ENCODE measurements at places on chromosomes 2 and 18.

DNA sequence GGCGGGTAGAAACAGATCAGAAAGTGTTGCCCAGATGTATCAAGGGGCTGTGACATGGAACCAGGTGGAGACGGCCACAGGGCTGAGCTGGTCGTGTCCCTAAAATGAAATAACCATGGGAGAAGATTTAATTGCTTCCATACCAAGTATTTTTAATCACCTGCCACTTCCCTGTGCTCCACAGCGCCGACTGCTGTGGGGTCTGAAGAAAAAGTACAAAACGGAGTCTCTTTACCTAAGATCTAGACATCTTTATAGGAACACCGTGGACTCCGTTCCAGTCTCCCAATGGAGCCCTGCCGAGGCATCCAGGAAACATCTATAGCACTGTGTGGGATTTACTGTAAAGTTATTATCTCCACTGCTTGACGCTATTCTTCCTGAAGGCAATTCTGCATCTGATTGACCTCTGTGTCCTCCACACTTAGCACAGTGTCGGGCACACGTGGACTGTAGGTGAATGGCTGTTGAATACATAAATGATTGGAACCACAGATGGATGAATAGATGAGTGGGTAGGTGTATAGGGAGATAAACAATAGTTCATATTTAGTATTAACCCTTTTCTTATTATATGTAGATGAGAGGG, 21.6 kb upstream of the GYPC start:
- no peak for DNase-seq

DNA sequence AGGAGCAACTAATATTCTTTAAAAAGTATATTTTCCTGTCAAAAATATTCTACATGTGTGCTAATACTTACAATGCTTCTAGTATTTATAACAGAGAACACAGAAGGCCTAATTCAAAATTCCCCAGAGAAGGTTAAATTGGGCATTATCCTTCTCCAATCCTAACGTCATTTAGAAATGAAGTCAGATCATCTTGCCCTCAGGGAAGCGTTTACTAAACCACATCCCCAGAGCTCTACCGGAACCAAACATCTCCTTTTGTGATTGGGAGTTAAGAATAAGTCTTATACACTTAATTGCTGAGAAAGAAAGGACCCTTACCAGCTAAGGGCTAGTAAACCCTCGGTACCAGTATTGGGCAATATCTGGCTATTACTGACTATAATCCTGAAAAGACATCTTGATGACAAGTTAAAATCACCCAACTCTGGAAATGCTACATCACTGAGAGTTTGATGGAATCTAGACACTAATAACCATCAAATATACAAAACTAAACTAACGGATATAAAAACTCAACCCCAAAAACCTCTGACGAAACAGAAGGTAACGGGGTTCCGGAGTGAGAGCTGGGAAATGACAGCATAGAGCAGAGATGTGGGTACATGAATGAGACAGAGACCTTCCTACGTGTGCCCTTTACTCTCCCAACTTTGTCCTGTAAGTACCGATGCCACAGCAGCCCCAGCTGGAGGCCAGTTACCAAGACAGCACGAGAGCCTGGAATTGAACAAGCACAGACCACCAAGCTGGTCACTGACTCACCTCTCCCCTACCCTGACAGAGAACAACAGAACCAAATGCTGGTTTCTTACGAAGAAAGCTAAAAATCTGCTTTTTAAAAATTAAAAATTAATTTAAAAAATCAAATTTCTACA, 35.0 kb downstream of the WDSUB1 start:
- no peak for DNase-seq

- DNase-seq: no peak
Observed at GRCh38 chr18:48135436-48135966, 205.0 kb upstream of the SMAD2 start.

DNA sequence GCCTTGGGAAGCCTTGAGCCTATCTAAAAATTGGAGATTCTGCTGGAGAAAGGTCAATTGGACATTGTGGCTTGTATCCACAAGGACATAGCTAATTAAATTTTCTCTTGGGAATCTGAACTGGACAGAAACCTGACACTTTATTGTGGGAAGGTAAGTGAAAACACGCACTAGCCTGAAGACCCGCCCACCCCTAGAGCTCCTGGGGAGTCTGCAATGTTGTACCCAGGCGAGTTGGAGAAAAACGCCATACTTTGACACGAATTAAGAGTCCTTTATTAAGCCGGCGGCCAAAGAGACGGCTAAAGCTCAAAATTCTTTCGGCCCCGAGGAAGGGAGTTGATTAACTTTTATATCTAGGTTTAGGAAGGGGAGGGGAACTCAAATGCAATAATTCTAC, 1.2 kb upstream of the ZNF892 start:
- DNase-seq: no peak

DNA sequence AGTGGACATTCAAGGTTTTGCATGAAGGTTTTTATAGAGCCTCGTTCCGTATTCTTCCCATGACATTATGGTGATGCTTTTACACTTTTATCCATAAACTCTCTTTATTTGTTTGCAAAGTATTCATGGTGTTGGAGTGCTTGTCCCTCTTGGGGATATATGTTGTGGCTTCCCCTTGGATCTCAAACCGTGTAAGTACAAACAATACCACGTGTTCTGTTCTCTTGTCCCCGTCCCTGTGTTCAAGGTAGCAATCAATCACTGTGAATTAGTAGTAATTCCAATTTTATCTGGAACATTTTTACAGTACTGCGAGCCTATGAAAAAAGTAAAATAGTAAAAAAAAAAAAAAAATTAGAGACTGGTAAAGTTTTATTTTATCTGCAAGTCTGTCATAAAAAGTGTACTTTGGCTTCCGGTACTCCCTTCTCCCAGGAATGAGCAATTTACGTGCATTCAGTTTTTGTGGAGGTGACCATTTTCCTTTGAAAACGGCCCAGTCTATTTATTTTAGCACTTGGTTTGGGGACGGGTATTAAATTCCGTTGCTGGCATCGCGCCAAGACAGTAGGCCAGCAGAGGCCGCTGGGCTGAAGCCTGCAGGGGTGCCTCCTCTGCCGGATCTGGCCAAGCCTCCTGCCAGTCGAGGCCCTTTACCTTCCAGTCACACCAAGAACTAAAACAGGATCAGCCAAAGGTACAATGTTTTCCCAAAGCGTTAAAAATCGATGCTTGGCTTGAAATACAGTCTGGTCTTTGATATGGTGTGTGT, 175.7 kb downstream of the SOCS6 start:
- no peak for DNase-seq

- no peak for DNase-seq
Observed at GRCh38 chr2:113134717-113135116, 7.3 kb downstream of the IL1RN start.

DNA sequence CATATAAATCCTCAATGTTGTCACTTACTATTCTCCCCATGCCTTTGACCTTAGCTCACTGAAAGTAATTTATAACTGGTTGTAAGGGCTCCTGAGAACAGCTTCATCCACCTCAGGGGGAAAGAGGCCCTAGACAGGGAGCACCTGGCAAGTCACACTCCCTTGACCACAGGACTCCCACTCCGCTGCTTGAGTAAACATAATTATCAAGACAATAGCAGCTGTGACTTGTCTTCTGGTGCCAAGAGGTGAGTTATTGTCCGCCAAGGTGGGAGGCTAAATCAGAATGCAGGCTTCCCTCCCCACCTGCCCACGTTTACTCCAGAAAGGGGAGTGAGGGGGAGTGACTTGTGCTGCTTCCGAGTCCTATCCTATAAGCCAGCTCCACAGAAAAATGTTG, 230.6 kb upstream of the LRATD1 start:
- DNase-seq: no peak

DNA sequence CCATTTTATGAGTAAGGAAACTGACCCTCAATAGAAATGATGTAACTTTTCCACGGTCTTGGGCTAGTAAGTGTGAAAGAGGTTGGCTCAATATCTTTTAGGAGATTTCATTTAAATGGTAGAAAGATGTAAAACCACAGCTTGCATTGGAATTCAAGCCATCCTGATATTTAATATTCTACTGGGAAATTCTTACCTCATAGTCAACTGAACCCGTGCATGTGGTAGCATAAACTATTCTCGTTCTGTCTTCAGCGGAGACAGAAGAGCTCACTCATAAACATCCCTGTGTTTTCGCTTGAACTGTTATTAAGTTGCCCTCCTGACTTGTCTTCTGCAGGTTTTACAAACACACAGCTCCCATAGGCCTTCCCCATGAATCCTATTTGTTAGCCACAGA, 8.5 kb upstream of the SPATS2L start:
- no peak for DNase-seq

- DNase-seq: no peak
Observed at GRCh38 chr2:192190474-192190873, 4.3 kb downstream of the TMEFF2 start.

- no peak for DNase-seq
Observed at GRCh38 chr2:96150791-96151594, 5.8 kb upstream of the DUSP2 start.

Measured in T-helper 17 cell (primary cell).